Gastroesophageal sphincter (tissue), 4 donors: ENCODE measurements at places on chromosomes 6 and 20. TPM values are rescaled to one million over a fixed set of nuclear protein-coding genes. Genes with fewer than 3 reads are reported as not detected.

The SMLR1 gene
- total RNA-seq, result not detected

The MICA gene
- 19.6 TPM for total RNA-seq

The MYH7B gene
- total RNA-seq, result 0.13 TPM

The CCM2L gene
- total RNA-seq, result 3.0 TPM

The SLC16A10 gene
- total RNA-seq, result 4.7 TPM

The PLN gene
- total RNA-seq, result 318 TPM

The ZNF335 gene
- total RNA-seq, result 17.9 TPM

The DTD1 gene
- total RNA-seq, result 23.7 TPM

The COL19A1 gene
- total RNA-seq, result 4.8 TPM

The BEND3 gene
- 3.2 TPM for total RNA-seq

The ZNF341 gene
- total RNA-seq, result 1.7 TPM

The ARMH2 gene
- not detected for total RNA-seq

The OPN5 gene
- not detected for total RNA-seq

The ACOT13 gene
- 7.3 TPM for total RNA-seq

The GLYATL3 gene
- not detected for total RNA-seq

The VWA7 gene
- total RNA-seq, result 0.15 TPM

The DSE gene
- total RNA-seq, result 41.5 TPM

The RIMS4 gene
- 4.6 TPM for total RNA-seq

The TMEM74B gene
- total RNA-seq, result 1.5 TPM

The MUCL3 gene
- 0.04 TPM for total RNA-seq

The FOXP4 gene
- total RNA-seq, result 8.2 TPM

The ADGRG6 gene
- total RNA-seq, result 10.5 TPM

The HLA-DOA gene
- total RNA-seq, result 4.4 TPM

The RPP40 gene
- 6.3 TPM for total RNA-seq

The ORC3 gene
- 13.9 TPM for total RNA-seq

The DUSP15 gene
- total RNA-seq, result 6.5 TPM

The CEP250 gene
- total RNA-seq, result 22.6 TPM

The DDO gene
- 2.1 TPM for total RNA-seq

The ZSWIM3 gene
- total RNA-seq, result 4.5 TPM

The NCOA7 gene
- 18.1 TPM for total RNA-seq

The FOXQ1 gene
- total RNA-seq, result 7.0 TPM

The TMEM200A gene
- 1.1 TPM for total RNA-seq

The MTRF1L gene
- total RNA-seq, result 26.8 TPM

The GHRH gene
- not detected for total RNA-seq

The SLC13A3 gene
- 0.93 TPM for total RNA-seq

The MOCS1 gene
- 27.2 TPM for total RNA-seq

The SIRPD gene
- not detected for total RNA-seq

The FNDC11 gene
- total RNA-seq, result 0.27 TPM

The REM1 gene
- total RNA-seq, result 3.2 TPM

The RPL7L1 gene
- 61.1 TPM for total RNA-seq

The HFE gene
- total RNA-seq, result 8.8 TPM

The CCN5 gene
- total RNA-seq, result 359 TPM

The QKI gene
- 170 TPM for total RNA-seq

The MUC21 gene
- total RNA-seq, result 0.13 TPM

The CNBD2 gene
- 6.8 TPM for total RNA-seq

The HLA-DQB2 gene
- 0.54 TPM for total RNA-seq
